Endodermal cell (in vitro differentiated cells): ENCODE measurements at places on chromosomes 6 and 20. TPM values are rescaled to one million over a fixed set of nuclear protein-coding genes. Genes with fewer than 3 reads are reported as not detected.

DNA sequence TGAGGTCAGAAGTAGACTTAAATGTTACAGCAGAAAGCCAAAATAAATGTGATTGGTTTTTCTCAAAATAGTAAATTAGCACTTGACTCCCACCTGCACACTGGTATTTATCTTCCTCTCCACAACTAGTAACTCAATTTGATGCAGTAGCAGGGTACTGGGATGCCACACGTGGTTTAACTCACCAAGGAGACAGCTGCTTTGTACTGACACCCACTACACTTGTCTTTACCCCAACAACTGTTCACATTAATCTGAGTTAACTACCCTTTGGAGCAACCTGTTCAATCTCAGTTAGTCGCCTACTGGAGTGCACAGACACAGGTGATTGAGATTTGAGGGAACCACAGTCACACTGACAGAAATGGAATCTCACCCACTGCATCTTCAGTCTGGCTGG lies 242.1 kb downstream of the PRKN start:
- no peak for DNase-seq

The GPX5 gene
- total RNA-seq, result not detected in 3 replicates

- no peak for DNase-seq
Observed at GRCh38 chr6:41298785-41299502, 12.5 kb upstream of the TREM1 start.

DNA sequence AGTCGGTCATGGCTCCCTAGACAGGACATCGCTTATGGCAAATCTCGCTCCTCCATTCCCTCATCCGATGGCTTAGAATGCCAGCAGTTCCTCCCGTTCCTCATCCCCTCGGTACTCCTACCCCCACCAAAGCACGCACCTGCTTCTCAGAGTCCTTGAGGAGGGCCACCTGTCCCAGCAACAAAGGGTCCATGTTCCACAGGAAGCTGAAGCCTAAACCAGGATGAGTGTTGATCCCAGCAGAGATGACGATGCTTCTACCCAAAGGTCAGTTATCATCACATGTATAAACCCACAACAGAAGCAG lies 111.2 kb downstream of the THBS2 start:
- DNase-seq, result no peak

The CLDN20 gene
- not detected in 3 replicates for total RNA-seq

DNA sequence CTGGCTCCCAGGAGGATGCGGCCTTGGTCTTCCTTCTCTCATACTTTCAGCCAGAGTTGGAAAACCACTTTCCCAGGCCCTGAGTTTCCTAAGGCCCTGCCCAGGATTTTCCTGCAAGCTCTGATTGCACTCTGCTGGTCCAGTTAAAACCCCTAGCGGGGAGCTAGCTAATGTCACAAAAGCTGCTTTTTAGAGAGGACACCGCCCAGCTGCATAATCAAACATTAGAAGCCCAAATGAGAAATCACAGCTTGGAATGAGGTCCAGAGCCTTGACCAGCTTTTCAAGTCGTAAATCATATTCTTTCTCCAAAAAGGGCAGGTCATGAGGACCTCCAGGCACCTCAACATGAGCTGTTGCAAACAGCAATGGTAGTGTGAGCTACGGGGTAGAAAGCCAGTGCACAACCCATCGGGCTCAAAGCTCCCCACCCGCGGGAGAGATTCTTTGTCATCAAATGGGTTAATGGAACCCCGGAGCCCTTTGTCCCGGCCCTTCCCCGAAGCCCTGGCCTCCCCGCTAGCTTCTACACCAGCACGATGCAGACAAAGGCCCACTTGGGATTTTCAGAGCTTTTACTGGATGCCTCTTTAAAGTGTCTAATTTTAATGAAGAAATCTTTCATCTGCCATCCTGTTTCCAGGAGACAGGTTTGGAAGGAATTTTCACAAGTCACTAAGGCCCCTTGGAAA lies 134.0 kb downstream of the SCML4 start:
- DNase-seq, result peak; percentile 15

The FILIP1 gene
- 0.35 to 0.72 TPM (median 0.70 TPM) in 3 replicates for total RNA-seq

GRCh38 chr6:134178161-134179044 lies 126.0 kb upstream of the SLC2A12 start:
- peak; percentile 93 for DNase-seq

DNA sequence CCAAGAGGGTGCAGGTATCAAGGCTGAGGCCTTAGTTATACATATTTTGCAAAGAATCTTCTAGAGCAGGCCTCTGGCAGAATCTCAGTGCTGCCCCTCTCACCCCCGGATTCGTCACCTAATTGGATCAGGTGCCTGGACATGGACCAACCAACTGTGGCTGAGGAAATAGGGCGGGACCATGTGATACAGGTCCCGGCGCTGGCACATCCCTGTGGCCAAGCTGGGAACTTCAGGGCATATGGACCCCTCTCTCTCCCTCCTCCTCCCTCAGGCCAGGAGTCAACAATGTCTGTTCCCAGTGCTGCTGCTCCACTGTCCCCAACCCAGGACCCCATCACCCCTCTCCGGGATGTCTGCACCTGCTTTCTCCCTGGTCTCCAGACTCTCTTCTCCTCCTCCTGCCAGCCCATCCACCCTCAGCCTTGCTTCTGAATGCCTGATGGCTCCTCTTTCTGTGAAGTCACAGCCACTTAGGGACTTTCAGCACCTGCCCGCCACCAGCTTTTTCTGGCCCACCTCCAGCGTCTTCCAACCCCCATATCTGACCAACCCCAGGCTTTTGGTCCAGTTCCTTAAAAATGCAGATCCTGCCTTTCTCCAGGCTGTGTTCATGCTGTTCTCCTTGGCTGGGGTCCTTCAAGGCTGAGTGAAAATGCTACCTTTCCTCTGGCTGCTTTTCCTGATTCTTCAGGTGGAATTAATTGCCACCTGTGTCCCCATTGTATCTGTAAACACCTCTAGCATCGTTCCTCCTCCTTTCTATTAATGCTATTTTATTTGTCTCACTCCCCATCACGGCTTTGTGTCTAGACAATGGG lies 19.0 kb upstream of the MLN start:
- peak; percentile 93 for DNase-seq

The DNMT3B gene
- total RNA-seq, result 283 and 368 TPM in 2 replicates

The FNDC11 gene
- 2.4 and 2.7 TPM in 2 replicates for total RNA-seq
